Stimulated activated CD8-positive, alpha-beta memory T cell treated with anti-CD3 and anti-CD28 coated beads, Interleukin-15, amount 100 ng/mL, for 4 hours (primary cell): ENCODE measurements at places on chromosomes 13 and 19.

DNA sequence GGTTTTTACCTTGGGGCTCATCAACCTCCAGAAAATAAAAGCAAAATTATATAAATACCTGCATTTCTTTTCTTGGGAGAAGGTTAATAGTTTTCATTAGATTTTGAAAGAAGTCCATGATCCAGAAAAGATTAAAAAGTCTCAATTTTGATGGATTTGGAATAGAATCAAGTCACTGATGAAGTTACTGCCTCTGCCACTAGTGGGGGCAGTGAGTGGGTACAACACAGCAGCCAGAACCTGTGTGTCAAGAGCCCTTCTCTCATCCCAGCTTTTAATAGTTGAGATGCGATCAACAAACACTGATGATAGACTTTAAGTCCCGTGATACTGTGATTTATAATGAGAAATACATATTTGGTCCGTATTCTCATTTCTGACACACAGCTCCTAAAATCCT, 686.7 kb downstream of the DIAPH3 start:
- DNase-seq, result no peak

- DNase-seq, result no peak
Measured at GRCh38 chr19:21910318-21910717, 74.3 kb upstream of the ZNF43 start.

DNA sequence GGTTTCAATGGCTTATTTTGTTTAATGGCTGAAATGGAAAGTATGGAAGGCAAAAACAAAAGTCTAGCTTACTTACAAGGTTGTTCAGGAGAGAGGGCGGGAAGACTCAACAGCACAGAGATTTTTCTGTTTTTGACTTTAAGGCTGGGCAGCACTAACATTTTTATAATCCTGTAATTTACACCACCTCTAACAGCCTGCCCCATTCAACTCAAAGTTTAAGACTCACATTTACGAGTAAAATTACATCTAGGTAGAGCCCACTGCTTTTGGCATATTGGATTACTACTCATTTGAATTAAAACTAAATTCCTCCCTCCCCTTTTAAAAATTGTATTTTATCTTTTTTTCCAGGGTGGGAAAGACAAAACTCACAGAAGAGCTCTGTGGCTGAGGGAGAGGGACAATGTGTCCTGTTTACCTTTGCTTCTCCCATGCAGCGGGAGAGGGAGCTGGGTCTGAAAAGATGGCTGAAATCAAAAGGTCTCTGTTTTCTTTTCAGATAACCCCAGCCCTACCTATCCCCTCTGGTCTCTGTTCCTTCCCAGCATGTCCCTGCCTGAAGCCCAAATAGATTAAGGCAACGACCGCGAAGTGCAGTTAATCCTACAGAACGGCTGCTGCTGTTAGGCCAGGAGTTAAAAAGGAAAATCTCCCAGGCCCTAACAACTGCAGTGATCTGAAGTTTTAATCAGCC, 6.6 kb downstream of the EFNB2 start:
- DNase-seq, result no peak

DNA sequence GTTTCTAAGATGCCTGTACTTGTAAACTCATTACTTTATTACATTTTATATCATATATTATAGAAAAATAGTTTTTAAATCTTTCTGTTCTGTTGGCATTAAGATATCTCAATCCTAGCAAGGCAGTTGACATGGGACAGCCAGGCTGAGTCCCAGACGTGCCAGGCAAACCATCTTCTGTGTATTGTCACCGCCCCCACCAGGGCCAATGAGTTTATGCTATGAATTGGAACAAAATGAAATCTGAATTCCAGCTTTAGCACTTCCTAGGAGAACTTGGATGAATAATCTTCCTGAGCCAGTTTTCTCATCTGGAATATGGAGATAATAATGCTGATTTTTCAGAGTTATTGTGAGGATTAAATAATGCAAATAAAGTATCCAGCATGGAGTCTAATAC, 79.9 kb upstream of the GSX1 start:
- DNase-seq, result no peak

DNA sequence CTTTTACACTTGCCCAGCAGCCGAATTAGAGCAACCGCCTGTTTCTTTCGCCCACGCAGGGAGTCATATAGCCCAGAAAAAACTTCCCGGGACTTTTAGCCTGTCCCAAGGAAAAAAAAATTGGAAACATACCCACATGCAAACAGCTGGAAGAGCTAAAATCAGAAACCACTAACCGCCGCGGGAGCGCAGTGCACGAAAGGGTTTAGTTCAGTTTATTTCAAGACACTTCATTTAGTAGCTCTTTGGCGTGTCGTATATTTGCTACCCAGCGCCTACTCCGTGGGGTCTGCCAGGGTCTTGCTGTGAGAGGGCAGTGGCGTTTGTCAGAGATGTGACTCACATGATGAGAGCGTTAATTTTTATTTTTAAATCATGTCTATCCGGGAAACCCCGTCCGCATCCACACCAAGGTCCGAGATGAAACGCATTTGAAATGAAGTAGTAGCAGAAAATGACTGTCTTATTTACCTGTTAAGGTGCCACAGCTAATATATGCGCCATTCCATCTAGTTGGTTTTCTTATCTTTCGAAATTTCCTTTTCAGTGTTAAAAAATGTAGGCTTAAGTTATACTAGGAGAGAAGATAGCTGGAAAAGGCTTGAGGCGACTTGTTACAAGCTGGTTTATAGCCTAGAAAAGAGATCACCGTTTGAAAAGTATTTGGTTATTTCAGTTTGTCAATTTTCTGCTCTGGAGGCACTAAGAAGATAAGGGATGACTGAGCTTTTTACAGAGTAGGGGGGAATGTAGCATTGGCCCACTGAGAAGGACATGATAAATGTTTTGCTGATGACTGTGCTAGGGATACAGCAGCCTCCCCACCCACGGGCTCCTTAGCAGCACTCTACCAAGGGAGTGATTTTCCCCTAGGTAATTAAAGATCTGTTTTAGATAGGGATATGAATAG, 1.7 kb downstream of the KLF5 start:
- DNase-seq, result no peak

GRCh38 chr19:16347706-16348105, 23.1 kb downstream of the KLF2 start:
- DNase-seq, result no peak
